ENCODE measurements at places on chromosomes 1 and 21.

- DNase-seq: no peak
These were observed 118.9 kb downstream of the GDAP2 start for GRCh38 chr1:117810553-117810952.

GRCh38 chr21:25406887-25407579, 200.2 kb downstream of the MRPL39 start:
- no peak for DNase-seq

GRCh38 chr1:30712583-30712982, 10.8 kb downstream of the MATN1 start:
- DNase-seq: no peak

DNA sequence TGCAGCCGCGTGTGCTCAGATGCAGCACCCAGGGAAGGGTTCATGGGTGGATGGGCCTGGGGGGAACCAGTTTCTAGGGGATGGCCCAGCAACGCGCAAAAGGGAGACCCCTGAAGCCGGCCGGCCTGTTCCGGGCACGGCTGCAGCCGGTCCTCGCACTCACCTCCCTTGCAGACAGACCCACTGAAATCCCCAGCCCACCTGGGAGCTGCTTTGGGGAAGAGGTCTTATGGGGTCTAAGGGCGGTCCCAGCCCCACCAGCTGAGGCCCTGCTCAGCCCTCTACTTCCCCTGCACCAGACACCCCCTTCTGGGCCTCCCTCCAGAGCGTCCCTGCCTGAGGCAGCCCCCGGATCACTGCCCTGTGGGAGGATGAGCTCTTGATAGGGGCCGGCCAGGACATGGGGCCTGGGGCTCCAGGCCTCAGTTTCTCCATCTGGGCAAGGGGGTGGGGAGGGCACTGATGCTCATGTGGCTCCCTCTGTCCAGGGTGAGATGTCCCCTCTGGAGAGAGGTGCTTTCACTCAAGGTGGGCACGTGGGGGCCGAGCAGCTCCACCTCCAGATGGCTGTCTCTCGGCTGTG, 20.0 kb upstream of the TTC34 start:
- no peak for DNase-seq

DNA sequence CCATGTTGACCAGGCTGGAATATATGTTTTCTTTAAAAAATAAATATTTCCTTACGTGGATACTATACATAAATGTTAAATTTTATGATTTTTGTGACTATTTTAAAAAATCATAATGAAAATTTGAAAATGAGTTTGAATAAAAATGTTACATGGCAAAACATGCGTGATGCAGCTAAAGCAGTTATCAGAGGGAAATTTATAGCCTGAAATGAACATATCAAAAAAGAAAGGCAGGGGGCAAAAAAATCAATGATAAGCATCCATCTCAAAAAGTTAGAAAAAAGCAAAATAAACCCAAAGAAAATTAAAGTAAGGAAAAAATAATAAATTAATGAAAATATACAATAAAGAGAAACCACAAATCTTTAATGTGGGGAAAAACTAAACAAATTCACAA, 8.6 kb downstream of the CCSAP start:
- DNase-seq: no peak

- DNase-seq: no peak
These were observed 8.8 kb upstream of the INSL5 start for GRCh38 chr1:66809736-66810326.
